ENCODE measurements at places on chromosomes 3 and 15. TPM values are rescaled to one million over a fixed set of nuclear protein-coding genes. Genes with fewer than 3 reads are reported as not detected.

Gene ACTC1
- total RNA-seq = 5.3 TPM

Gene MESP2
- total RNA-seq = 0.59 TPM

Gene CD96
- 0.48 TPM for total RNA-seq

Gene POMGNT2
- total RNA-seq = 38.9 TPM

Gene FHIT
- 31.6 TPM for total RNA-seq

Gene TUSC7
- total RNA-seq = not detected

Gene TPRG1
- 2.2 TPM for total RNA-seq

Gene ATRIP
- total RNA-seq = 7.7 TPM

Gene GCHFR
- total RNA-seq = 13.3 TPM

Gene SMCO1
- total RNA-seq = not detected

Data from dorsolateral prefrontal cortex (tissue), 122 donors.